ENCODE measurements at places on chromosomes 11 and 22.

- DNase-seq = no peak
Observed at GRCh38 chr11:124915541-124916369, 3.3 kb upstream of the HEPN1 start.

DNA sequence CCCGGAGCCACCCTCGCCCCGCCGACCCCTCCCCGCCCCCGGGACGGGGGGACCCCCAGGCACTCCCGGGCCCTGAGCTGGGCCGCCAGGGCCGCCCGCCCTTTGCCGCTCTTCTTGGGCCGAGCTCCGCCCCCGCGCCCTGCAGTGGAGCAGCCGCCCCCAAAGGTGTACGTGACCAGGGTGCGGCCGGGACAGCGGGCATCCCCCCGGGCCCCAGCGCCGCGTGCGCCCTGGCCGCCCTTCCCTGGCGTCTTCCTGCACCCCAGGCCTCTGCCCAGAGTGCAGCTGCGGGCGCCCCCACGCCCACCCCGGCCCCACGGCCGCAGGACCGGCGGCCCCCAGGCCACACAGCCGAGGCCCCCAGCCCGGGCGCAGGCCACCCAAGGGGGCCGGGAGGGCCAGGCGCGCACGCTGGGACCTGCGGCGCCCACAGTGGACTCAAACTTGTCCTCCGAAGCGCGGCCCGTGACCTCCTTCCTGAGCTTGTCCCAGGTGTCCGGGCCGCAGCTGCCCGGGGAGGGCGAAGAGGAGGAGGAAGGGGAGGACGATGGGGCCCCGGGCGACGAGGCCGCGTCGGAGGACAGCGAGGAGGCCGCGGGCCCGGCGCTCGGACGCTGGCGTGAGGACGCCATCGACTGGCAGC, 7.4 kb downstream of the B4GALNT4 start:
- DNase-seq = no peak

- DNase-seq = no peak
Observed at GRCh38 chr11:70247710-70248072, 22.8 kb upstream of the PPFIA1 start.

- no peak for DNase-seq
Observed at GRCh38 chr11:63805844-63806415, 7.3 kb upstream of the SPINDOC start.
